ENCODE measurements at places on chromosomes 13 and 19.

DNA sequence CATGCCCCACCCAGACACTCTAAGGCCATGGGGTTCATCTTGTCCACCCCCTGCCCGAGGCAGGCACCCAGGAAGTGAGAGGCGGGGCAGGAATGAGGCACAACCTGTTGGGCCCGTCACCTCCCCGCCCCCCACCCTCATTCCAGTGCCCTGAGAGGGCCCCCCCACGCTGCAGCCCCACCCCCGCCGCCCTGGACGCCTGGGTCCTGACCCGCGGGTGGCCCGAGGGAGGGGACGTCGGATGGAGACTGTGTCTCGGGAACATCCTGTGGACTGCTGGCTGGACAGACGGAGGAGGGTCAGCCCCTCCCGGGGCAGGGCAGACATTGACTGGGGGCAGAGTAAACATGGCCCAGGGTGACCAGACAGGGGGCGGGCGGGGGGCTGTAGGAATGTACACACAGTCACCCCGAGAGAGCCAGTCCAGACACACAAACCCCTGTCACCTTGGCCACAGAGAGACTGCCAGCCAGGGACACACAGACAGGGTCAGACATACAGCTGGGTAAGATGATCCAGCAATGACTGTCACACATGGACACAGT lies 7.4 kb upstream of the JUNB start:
- no peak for DNase-seq

DNA sequence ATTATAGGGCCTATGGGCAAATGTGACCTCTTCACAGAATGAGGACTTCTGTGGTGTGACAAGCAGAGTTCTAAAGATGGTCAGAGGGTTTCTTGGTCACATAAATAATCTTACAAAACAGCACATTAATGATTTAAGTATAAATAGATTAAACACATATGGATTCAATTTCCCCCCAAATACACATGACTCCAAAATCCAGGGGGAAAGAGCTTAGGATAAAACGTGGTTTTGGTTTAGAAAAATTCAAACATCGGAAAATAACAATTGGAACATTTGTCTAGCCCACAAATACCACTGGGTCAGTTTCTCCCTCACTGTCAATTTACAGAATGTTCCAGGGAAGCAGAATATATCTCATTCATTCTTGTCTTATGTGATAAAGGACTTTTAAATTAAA lies 283.1 kb downstream of the COG6 start:
- no peak for DNase-seq

DNA sequence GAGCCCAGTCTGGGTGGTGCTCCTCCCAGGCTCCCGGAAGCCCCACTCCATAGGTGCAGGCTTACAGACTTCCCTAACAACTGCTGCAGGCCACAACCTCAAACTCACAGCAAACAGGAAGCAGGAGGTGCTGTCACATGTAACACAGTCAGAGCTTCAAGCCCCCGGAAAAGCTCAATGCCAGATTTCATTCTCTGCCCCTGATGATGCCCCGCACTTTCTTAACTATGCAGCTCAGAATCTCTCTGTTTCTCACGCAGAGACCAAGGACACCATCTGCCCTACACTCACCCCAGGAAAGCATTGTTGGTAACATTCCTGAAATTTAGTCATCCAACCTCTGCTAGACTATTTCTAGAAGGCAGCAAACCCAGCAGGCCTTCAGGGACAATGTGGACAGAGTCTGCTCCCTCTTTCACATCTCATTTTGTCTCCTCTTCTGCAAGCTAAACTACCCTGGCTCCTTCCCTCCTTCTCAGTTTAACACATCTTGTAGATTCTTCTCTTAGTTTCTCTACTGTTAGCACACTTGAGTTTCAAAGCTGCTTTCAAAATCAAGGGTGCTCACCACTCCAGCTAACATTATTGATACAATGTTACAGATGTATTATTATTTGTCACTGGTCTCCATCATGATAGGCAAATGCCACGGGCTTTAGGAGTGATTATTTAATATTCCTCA lies 162.5 kb downstream of the KCTD12 start:
- peak; percentile 44 for DNase-seq

- no peak for DNase-seq
These were observed 8.6 kb upstream of the CEACAM6 start for GRCh38 chr19:41746593-41747227.

DNA sequence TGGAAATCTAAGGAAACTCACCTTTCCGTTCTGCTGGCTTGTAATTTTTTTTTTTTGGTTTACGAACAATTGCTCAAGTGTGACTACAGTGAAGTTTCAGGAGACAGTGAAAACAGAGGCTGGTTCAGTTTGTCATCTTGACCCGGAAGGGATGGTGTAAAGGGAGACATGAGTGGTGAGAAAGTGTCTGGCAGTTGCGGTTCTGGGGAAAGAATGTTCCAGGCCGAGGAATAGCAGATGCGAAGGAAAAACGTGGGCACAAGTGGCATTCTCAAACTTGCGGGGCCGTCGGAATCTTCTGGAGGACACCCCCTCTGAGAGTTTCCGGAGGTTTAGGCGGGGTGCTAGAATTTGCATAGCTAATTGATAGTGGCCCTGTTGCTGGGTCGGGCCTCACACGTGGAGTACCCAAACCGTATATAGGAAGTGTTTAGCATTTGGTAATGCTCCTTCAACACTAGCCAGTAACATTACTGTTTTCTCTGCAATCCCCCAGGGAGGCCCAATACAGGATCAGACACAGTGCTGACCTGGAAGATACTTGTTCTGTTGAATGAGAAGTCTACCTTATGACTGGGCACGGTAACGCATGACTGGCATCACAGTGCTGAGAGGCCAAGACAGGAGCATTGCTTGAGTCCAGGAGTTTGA lies 2.8 kb upstream of the TNFSF9 start:
- no peak for DNase-seq

- DNase-seq = no peak
These were observed 84.6 kb upstream of the MTIF3 start for GRCh38 chr13:27534981-27535380.

DNA sequence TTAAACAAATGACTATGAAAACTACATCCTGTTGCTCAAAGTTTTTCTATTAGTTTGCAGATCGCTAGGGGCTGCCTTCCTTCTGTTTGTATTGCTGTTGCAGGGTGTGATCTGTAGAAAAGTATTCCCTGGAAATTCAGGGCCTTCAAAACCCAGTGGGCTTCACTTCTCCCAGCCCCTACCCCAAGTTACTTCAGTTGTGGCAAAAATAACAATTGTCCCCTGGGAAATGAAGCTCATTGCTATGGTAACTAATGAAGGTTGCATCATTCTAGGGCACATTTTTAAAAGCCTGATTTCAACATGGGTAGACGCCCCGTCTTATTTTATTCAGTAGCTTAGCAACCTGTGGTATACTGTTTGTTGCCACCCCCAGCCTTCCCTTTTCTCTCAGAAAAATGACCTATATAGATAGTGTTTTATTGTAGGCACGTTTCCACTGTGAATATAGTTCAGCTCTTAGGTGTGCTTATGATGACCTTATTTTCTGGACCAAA lies 60.9 kb downstream of the WDFY2 start:
- DNase-seq = no peak

DNA sequence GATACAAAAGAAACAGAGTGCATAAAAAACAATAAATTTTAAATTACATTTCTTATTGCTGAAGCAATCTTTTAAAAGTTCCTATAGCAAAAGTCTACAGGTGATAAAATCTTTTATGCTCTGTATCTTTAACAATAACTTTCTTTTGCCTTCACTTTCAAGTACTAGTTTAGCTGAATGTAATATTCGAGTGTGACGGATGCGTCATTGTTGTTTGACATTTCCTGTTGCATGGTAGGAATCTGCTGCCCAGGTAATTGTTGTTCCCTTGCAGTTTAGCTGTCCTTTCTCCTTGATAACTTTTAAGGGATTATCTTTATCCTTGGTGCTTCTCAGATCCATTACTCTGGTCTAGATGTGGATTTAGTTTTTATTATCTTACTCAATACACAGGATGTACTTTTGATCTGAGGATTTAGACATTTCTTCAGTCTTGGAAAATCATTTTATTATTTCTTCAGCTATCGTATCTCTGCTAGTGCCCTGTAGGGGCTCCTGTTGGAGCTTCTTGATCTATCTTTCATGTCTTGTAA lies 2.1 kb upstream of the CPB2 start:
- no peak for DNase-seq

GRCh38 chr19:41144403-41144802 lies 30.2 kb downstream of the CYP2F1 start:
- DNase-seq = peak; percentile 48

DNA sequence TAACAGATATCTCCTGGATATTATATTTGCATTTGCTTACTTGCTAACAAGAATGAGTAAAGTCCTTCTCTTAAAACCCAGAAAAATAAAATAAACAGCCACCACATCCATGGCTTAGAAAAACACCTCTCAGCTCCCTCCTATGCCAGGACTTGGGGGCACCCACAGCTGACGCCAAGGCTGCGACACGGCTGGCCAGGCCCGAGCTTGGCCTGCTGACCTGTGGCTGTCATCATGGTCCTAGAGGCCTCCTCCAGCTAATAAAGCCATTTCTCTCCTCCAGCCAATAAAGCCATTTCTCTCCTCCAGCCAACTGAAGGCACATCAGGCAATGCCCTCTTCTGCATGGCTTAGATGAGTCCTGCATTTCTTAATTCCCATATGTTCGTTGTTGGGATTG lies 20.9 kb downstream of the C19orf12 start:
- DNase-seq = no peak

- no peak for DNase-seq
These were observed 3.0 kb upstream of the RASL11A start for GRCh38 chr13:27267596-27267995.

DNA sequence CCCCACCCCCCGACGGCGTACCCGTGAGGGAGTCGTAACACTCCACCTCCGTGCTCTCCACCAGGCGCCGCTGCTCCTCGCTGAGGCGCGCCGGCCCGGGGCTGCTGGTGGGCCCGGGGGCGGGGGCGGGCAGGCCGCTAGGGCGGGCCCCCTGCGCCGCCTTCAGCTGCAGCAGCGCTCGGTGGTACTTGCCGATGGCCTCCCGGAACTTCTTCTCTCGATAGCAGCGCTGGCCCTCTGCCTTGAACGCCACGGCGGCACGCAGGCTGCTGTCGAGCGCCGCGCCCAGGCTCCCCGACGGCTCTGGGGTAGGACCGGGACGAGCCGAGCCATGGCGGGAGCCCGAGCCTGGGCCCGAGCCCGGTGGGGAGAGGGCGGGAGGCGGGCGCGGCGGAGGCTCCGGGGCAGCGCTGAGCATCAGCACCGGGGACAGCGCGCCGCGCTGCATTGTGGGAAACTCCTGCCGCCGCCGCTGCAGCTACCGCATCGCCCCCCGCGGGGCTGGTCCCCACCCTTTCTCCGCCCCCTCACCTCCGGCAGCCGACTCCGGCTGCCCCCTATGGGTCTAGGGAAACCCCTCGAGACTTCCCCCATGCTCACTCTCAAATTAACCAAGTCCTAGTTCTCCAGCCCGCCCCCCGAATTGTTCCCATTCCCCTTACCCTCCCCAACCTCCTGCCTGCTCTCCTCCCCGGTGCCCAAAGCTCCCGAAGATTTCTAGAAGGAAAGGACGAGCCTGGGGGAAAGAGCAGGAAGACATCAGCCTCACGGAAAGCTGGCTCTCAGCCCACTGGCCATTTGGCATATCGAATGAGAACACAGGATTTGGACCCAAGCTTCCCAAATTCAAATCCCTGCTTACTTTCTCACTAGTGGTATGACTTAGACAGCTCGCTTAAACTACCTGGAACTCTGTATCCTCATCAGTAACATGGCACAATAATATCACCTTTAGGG lies at the start of gene TTC9B:
TTC9B (minus strand) TSS at position 451 of the 957 bp plus-strand sequence; CDS start at position 448, 3 bp downstream.
- no peak for DNase-seq

DNA sequence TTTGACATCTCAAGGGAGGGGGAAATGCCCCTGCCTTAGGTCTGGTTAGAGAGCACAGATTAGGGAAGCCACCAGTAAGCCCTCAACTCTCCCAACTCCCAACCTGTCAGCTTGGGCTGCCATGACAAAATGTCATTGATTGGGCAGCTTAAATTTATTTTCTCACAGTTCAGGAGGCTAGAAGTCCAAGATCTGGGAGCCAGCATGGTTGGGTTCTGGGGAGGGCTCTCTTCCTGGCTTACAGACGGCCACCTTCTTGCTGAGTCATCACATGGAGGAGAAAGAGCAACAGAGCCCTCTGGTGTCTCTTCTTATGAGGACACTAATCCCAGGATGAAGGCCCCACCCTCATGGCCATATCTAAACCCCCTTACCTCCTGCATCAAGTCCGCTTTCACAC lies 24.2 kb downstream of the C19orf12 start:
- no peak for DNase-seq

GRCh38 chr13:95444006-95444730 lies 108.4 kb upstream of the CLDN10 start:
- DNase-seq = no peak

- no peak for DNase-seq
These were observed 22.4 kb downstream of the ZNF71 start for GRCh38 chr19:56617531-56617930.

DNA sequence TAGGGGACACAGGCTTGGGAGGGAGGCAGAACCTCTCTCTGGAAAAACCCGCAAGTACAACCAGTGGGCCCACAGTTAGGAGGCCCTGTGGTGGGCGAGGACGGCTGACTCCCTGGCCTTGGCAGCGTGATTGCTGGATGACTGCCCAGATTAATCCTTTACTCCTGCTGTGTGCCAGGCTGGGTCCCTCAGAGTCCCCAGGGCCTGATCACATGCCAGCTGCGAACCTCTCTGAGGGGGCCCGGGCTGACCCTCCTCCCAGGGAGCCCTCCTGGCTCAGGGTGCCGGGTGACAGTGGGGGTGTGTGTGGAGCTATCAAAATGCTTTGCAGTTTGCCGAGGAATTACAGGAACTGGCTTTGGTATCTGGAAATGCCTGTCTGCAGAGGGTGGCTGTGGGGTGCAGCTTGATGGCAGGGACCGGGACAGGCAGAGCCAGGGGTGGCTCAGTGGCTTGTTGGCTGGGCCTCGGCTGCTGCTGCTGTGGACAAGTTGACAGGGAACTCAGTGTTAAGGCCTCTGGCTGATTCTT lies 48.9 kb downstream of the DNM2 start:
- DNase-seq = no peak

GRCh38 chr13:34241332-34241731 lies 423.4 kb downstream of the RFC3 start:
- no peak for DNase-seq

DNA sequence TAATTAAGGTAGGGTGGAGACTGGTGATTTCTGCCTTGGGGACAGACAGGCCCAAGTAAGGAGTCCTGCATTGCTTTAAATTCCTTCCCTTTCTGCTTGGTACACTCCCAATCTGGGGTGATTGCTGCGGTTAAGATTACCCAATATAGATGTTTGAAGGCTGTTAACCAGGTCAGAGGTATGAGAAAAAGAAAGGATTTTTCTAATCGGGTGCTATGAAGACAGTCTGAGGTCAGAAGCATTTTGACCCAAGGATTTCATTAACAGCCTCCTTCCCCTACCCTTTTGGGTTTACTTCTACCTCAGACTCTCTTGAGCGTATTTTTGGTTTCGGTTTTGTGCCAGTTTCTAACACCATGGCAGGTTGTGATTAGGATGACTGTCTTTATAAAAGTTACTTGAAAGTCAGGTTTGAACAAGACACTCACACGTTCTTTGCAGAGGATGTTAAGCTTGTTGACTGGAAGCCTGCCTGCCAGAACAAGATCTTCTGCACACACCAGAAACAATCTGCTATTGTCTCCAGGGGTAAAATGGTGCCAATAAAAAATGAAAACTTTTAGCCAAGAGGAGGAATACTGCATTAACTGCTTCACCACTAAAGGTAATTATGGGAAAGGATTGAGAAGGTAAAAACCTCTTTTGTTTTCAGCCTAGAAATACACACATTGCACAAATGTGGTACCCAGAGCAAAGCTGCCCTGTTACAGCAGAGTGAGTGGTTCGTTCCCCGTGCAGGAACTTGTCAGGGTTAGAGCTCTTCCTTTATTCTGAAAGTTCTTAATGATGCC lies 108.8 kb downstream of the NDFIP2 start:
- DNase-seq = no peak

Measured in HS-5 (cell line).